ENCODE measurements at places on chromosomes 4 and X.
A peak's percentile ranks its signal among the peaks of the same experiment; 100 is the strongest.

DNA sequence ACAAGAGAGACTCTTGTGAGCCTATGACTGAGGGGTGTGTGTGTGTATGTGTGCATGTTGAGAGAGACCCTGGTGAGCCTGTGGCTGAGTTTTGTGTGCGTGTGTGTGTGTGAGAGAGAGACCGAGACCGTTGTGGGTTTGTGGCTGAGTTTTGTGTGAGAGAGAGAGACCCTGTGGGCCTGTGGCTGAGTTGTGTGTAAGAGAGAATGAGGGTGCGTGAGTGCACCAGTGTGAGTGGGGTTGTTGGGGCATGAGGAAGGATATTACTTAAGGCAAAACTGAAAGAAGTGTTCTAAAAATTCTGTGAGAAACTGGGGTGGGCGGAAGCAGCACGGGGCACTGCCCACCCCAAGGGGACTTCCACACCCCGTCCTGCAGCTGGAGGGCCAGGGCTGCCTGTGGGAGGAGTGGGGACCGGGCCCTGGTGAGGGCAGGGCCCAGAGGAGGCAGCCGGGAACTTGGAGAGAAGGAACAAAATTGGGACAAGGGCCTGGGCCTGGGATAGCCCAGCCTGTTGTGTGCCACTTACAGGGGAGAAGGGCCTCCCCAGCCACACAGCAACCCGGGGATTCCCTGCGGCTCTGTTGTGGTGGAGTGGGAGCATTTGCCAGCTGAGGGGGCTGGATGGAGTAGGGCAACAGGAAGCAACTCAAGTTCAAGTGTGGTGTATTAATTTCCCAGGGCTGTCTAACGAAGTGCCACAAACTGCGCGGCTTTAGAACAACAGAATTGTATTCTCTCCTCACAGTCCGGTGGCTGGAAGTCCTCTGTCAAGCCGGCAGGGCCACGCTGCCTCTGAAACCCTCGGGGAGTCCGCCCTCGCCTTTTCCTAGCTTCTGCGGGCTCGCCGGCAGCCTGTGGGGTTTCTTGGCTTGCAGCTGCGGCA lies 22.1 kb downstream of the TMEM131L start:
- DNase-seq = no peak

- no peak for DNase-seq
These were observed 242.5 kb upstream of the PRPS2 start for GRCh38 chrX:12548746-12549145.

DNA sequence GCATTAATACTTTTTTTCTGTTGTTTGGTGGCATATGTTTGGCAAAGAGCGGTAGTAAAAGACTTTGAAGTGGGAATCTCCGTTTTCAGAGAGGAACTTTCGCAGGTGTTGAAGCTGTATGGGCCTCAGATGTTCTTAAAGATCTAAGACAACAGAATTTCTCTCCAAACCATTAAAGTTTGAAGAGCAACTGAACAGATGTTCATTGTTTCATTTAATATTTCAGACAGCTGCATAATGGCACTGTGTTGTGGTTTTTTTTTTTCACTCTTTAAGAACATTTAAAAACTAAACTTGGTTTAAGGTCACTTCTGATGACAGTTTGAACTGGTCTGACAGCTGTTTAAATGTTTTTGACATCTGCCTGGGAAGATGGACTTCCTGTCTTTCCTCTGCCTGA lies 882.7 kb upstream of the PCDH10 start:
- DNase-seq = no peak

GRCh38 chr4:145623831-145624230 lies 4.6 kb downstream of the MMAA start:
- DNase-seq = no peak

DNA sequence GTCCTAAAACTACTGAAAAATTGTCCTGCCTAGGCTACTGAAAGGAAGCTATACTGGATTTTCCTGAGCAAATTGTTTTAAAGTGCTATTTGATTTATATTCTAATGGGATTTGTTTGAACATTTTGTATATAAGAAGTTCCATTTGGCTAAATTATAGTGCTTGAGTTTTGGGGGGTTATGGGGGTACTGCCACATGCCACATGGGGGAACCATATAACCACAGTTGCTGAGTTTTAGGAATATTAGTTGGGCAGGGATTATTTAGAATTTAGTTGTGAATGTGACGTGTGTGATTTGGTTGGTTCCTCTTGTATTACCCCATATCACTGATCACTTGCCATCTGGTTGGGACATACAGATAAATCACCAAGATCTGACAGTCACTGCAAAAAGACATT lies 224.5 kb upstream of the TAPT1 start:
- no peak for DNase-seq

DNA sequence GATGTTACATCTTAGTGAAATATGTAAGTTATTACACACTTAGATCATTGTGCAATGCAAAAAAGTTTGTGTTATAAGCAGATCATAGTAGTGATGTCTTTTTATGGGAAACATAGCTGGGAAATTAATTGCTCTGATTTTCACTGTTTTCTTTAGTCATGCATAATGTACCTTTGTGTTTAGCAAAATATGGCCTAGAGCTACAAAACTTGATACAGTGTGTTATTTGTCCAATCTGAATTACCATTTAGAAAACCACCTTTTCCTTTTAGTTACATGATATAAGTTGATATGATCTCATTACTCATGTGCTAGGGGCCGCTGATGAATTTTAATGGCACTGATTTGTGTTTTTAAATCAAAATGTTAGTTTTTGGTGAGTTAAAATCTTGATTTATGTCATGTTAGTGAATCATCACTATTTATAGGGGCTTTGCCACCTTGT lies 2.0 kb downstream of the BMPR1B start:
- no peak for DNase-seq

GRCh38 chrX:139889760-139890159 lies 43.1 kb downstream of the ATP11C start:
- DNase-seq = no peak

GRCh38 chr4:173910891-173911290 lies 372.6 kb downstream of the FBXO8 start:
- DNase-seq = no peak

GRCh38 chr4:18593297-18594002 lies 571.9 kb upstream of the LCORL start:
- DNase-seq = peak; percentile 5

DNA sequence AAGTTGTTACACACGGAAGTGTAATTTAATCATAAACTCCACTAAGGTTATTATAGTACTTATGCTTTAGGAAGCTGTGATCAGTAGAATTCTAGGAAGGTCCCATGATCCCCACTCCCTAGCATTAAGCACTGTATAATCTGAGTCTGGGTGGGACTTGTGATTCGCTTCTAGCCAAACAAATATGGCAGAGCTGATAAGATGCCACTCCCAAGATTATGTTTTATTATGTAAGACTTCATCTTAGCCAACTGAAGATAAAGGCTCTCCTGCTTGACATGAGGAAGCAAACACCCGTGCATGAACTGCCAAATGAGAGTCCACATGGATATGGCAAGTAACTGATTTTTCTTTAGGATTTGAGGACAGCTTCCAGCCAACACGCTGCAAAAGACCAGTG lies 186.4 kb upstream of the NDST3 start:
- DNase-seq = no peak

DNA sequence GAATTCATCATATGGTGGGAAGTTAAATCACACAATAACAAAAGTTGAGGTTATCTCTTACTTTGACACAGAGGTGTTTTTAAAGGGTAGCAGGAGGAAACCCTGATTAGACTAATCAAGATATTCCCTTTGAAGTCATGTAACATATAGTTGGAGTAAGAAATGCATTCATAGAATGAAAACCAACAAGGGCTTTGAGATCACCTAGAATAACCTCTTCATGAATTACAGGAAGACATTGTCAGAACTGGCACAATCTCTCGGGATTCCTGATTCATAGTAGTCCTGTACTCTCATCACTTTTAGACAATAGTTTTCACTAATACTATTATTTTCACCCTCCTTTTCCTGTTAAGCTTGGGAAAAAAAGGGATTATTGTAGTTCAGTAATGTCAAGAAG lies 170.2 kb downstream of the PPP3CA start:
- DNase-seq = no peak

DNA sequence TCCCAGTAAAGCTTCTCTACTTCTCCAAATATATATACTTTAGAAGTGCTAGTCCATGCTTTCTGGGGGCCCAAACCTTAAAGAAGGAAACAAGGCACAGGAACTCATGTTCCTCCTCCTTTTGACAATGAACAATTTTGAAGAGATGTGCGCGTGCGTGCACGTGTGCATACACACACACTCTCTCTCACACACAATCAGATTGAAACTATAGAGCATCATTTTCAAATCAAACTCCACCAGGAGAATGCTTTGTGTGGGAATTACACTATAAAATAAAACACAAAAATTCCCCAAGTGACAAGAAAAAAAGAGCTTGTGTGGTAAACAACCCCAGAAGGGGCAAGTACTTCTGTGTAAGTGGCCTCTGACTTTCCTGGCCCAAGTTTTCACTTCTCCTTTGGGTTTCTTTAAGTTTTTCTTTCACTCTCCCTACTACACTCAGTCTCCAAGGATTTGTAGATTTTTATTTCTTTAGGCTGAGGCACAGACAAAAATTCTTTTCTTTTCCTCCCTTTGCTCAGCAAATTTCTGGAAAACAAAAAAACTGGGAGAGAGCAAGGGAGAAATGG lies 46.6 kb upstream of the SHISA3 start:
- no peak for DNase-seq

- DNase-seq = no peak
These were observed 14.1 kb downstream of the CXCL1 start for GRCh38 chr4:73883306-73883705.

DNA sequence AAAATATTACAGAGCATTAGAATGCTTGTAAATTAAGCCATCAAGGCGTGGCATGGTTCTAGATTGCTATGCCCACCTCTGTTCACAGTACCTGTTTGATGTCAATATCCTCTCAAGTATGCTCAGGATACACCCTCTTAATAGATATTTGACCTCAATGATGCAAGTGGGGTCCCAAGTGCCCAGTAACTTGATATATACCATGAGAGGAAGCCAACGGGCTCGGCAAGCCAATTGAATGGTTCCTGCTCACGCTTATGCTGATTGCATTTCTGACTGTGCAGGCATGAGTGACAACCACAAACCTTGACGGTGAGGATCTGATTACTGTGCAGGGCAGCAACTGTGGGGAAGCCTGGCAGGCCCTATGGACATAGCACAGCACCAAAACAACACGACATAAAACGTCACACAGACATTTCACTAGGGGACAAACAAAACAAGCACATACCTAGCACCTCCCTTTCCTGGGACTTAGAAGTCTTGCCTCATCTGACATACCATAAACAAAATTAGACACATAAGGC lies 179.1 kb upstream of the ETNPPL start:
- no peak for DNase-seq

- no peak for DNase-seq
These were observed 261.4 kb downstream of the LAS1L start for GRCh38 chrX:65273152-65273551.

- DNase-seq = no peak
These were observed 39.0 kb upstream of the CD99 start for GRCh38 chrX:2652106-2652505.
